Amygdala (tissue), 56 donors: ENCODE measurements at places on chromosomes 1 and 21.

- DNase-seq: no peak
Measured at GRCh38 chr1:233587958-233588799, 25.7 kb upstream of the KCNK1 start.

DNA sequence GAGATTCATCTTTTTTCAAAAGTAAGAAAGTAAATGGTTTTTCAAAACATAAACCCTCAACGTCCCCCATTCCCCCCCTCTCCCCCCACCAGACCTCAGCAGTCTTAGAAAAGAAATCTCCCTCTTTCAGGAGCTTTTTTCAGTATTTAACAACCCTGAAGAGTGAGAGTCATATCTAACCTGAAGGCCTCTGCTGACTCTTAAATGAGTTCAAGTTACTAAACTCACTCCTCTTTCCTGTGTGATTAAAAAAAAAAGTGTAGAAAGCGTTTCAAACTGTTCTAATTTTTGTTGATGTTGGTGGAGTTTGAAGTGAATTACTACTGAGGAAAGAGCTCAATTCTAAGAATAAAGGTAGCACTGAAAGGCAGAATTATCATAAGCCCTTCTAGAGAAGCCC is 93.7 kb downstream of the VAV3 start:
- DNase-seq: no peak

GRCh38 chr1:11893907-11894251 is 32.3 kb downstream of the KIAA2013 start:
- no peak for DNase-seq

- peak; percentile 7 for DNase-seq
Measured at GRCh38 chr1:77282866-77283539, 1.2 kb downstream of the AK5 start.

DNA sequence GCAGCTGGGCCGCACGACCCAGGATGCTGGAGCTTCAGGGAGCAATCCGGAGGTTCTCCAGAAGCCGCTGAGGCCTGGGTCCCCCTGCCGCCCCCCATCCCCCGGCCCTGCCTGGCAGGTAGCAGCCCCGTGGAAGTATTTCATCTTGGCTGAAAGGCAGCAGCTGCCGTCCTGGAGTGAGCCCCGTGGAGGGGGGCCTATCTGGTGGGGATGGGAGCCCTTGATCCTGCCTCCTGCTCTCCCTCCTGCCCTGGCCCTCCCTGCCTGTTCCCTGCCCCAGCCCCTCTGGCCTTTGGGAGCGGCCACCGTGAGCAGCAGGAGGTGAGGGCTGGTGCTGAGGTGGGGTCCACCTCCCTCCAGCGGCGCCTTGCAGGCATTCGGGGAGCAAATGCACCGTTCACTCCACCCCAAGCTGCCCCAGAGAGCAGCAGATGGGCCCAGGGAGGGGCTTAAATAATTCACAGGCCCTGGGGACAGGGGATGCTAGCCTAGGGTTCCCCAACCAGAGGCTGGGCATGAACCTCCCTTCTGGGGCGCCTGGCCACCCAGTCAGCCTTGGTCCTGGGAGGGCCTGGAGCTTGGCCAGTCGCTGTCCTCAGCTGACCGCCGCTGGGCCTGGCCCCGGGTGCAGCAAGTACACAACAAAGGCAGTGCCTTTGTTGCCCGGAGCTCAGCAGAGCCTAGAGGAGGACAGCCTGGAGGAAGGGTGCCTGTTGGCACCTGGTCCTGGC is 23.7 kb upstream of the PLCH2 start:
- DNase-seq: peak; percentile 65

DNA sequence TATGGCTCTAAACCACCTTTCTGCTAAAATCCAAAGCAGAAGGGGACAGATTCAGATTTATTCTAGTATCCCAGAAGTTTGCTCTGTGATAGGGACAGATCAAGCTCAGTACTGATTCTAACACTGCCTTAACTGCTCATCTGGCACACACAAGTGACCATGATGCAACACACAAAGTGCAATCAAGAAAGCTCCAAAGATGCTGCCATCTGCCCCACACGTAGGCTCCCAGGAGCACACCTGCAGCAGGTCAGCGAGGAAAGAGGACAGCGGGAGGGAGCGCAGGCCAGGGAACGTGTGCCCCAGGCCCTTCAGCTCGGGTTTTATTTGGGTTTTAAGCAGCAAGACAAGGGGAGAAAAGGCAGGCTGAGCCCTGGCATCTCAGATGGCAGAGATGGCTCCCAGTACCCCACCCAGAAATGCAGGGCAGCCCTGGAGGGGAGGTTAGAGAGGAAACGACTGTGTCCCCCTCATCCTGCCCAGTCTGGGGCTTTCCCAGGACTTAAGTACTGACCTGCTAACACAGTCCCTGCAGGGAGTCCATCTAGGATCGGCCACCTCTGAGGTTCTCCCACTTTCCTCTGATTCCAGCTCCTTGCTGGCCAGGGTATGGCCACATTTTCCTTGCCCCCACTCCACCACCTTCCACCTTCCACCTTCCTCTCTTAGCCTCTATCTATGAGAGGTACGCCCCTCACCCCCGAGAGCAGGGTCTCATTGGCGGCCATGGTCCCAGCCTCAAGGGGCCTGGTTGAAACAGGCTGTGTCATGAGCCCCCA is 1.2 kb downstream of the TRIM11 start:
- DNase-seq: no peak

DNA sequence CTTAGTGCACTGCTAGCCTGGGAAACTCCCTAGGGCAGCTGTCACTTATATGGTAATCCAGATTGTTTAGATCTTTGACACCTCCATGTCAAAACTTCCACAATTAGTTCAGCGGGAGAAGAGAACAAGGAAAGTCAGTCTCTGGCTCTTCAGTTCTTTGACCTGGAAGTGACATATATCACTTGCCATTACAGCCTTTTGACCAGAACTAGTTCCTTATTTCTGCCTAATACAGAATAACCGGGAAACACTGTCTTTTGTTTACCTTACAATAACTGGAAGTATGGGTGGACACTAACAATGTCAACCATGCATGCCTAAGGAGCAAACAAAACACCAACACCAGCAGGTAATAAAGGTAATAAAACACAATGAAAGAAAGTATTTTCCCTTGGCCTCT is 68.3 kb downstream of the C4BPA start:
- no peak for DNase-seq

DNA sequence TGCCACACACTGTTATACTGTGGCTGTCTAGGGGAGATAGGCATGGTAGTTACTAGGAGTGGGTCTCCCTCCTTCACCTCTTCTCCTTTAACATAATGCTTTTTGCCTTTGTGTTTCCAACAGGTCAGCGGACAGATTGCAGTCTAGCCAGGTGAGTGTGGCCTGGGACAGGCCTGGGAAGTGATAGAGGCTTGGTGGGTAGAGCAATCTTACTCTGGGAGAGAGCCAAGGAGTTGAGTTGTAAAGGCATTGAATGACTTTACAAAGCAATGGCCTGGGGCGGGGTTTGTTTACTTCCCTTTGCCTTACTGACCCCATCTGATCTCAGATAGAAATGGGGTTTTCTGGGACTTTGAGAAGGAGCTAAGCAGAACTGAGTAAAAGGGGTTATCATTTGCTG is 51.0 kb upstream of the IKBKE start:
- no peak for DNase-seq

DNA sequence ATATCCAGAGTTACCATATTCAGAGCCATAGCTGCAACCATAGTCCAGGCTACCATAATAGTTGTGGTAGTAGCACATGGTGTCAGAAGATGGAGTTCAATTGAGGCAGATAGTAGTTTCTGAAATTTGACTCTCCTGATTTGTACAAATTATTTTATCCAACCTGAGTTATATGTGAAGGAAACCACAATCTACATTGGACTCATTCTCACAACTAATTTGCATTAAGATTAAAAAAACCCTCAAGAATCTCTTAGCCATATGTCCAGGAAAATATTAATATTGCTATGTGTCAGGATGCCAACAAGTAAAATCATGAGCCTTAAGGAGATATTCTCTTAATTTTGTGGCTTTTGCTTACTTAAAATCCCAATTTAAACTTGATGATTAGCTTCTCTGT is at the start of gene KRTAP22-2:
Gene KRTAP22-2 (minus strand): TSS at position 101 of the 400 bp plus-strand sequence.
- DNase-seq: no peak

DNA sequence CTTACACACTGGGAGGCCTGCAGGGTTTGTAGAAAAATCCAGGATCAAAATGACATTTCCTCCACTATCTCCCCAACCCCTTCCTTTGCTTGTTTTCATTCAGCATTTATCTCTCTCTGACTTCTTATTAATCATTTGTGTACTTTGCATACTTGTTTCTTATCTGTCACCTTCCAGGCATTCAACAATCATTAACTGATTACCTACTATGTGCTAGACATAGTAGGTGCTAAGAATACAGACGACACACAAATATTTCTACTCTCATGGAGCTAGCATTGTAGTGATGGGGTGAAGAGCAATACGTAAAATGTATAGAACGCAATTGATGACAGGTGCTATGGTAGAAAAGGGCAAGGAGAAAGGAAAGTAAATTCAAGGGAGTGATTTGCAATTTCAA is 20.9 kb downstream of the TRABD2B start:
- no peak for DNase-seq

- DNase-seq: no peak
Measured at GRCh38 chr21:44995343-44995941, 55.6 kb downstream of the SLX9 start.

GRCh38 chr21:32162727-32163320 is 116.0 kb downstream of the MIS18A start:
- DNase-seq: no peak

DNA sequence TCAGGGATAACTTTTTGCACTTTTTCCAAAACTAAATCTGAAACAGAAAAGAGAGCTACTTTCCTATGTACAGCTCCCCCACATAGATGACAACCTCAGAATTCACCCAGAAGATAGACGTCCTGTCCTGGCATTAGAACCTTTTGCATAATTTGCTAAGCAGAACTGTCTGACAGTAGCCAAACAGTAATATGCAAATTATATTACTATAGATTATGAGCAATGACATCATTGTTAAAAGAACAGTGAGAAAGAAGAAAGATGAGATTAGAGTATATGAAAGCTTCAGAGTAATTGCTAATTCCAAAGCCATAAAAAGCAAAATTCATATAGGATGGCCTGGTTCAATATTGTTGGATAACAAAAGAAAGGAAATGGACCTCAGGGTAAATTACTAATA is 43.7 kb downstream of the SLC44A5 start:
- no peak for DNase-seq

GRCh38 chr1:200970771-200971427 is 52.6 kb downstream of the KIF21B start:
- DNase-seq: no peak

- no peak for DNase-seq
Measured at GRCh38 chr1:6771441-6771769, 13.8 kb upstream of the CAMTA1 start.

GRCh38 chr1:206014601-206015000 is 9.1 kb downstream of the CTSE start:
- no peak for DNase-seq

GRCh38 chr1:20154301-20154831 is 15.2 kb downstream of the PLA2G2F start:
- no peak for DNase-seq

DNA sequence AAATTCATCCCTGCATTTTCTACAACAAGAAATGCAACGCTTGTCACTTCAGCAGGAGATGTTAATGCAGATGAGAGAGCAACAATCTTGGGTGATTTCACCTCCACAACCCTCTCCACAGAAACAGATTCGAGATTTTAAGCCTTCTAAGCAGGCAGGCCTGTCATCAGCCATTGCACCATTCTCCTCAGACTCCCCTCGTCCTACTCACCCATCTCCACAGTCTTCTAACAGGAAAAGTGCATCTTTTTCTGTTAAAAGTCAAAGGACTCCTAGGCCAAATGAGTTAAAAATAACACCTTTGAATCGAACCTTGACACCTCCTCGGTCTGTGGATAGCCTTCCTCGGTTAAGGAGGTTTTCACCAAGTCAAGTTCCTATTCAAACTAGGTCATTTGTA is 23.4 kb upstream of the GPR25 start:
- DNase-seq: no peak

- DNase-seq: no peak
Measured at GRCh38 chr1:208929575-208929974, 653.9 kb upstream of the CAMK1G start.

DNA sequence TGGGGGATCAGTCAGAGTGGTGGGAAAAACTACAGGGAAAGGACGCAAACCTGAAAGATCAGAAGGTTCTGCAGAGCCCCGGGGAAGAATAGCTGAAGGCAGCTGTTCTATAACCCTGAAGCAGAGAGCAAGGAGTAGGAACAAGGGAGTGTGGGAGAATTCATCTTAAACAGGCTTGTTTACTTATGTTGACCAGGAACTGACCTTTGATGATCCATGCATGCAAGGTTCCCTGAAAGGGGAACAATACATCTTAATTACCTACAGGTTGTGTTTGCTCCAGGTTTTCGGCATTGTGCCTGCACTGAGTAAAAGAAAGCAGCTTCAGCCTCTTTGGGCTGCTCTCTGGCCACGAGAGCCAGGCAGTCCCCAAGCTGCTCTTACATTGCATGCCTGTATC is 18.7 kb upstream of the FAM43B start:
- no peak for DNase-seq

DNA sequence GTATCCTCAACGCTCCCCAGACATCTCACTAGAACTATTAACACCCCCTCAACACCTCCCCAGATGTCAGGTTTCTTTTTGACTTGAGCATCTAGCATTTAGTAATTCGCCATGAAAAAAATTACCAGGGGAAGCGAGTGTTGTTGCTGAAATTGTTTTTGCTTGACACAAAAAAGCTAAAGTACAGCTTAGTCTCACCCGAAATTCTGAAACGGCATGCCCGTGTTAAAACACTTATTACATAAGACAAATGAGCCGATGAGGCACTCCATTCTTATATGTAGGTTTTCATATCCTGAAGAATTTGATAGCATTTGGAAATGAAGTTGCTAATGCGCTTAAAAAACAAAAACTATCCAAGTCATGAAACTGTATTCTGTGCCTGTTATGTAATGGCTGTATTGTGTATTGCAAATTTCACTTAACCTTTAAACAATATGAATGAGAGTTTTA is 1.3 kb upstream of the NRIP1 start:
- DNase-seq: no peak

DNA sequence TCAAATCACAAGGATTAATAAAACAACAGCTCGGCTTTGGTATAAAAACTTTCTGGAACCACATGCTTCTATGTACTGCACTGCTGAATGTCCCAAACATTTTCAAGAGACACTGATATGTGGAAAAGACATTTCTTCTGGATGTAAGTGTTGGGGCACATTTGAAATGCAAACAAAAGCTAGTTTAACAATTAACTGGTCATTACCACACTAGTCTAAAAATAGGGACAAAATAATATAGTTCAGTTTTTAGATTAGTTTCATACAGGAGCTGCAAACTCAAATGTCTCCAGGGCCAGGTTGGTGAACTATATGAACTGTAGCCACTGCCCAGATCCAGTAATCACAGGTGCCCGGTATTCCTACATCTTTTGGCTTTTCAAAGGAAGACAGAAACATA is 3.2 kb downstream of the IL23R start:
- DNase-seq: no peak

DNA sequence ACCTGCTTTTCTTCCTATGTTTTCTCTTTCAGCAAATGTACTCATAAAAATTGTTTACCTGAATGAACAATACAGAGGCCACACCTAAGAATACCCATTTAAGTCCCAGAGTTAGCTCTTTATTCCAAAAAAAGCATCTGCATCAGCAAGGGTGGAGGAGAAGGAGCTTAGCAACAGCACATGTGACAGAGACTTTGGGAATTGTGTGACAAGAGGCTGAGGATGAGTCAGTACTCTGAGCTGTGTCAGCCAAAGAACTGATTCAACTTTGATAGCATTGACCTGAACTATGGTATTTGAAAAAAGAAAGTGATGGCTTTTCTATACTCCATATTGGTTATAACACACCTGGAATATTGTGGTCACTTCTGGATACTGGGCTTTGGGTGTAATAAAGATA is 162.7 kb downstream of the ZNF648 start:
- no peak for DNase-seq
